Activated CD8-positive, alpha-beta T cell treated with anti-CD3 and anti-CD28 coated beads for 36 hours (primary cell): ENCODE measurements at places on chromosomes 7 and 10. TPM values are rescaled to one million over a fixed set of nuclear protein-coding genes. Genes with fewer than 3 reads are reported as not detected.

NHLRC2 gene
- 23.9 TPM for total RNA-seq

PLCE1 gene
- not detected for total RNA-seq

SLC26A4 gene
- total RNA-seq: 1.0 TPM

DKK1 gene
- total RNA-seq: not detected

IFIT1 gene
- 6.3 TPM for total RNA-seq
